ENCODE measurements at places on chromosomes 3 and 15. TPM values are rescaled to one million over a fixed set of nuclear protein-coding genes. Genes with fewer than 3 reads are reported as not detected.
A peak's percentile ranks its signal among the peaks of the same experiment; 100 is the strongest.

Gene FGF7
- 0.25 TPM for polyA plus RNA-seq

Gene GPR87
- polyA plus RNA-seq = 2.3 TPM

Gene PATL2
- 0.13 TPM for polyA plus RNA-seq

Gene CEP19
- 3.0 TPM for polyA plus RNA-seq

Gene CASR
- polyA plus RNA-seq = not detected

Gene CPNE9
- polyA plus RNA-seq = 0.03 TPM

Gene HCLS1
- polyA plus RNA-seq = 0.29 TPM

Gene IL20RB
- 0.58 TPM for polyA plus RNA-seq

Gene CHST13
- polyA plus RNA-seq = 0.41 TPM

Gene IGSF10
- polyA plus RNA-seq = 15.3 TPM

DNA sequence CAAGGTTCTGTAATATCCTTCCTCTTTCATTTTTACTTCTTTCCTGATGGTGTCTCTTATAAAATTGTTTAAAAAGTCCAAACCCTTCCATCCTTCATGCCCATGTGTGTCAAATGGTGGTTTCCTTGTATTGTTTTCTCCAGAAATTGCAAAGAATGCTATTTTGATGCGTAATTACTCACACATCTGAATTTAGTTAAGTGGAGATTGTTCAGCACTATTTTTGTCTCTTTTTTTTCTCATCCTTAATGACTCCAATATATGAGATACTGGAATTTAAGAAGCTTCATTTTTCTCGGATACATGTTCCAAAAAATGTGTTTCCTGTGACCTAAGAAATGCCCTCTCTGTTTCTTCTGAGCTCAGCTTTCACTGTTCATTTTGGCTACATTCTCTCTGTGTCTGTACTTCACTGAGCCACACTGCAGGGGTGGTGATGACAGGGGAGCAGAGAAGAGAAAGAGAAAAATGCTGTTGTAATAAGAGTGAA lies 799.8 kb downstream of the DIPK2A start:
- DNase-seq = no peak

GRCh38 chr3:156919818-156920217 lies 93.7 kb downstream of the LEKR1 start:
- no peak for DNase-seq

- peak; percentile 68 for DNase-seq
These were observed 224.1 kb upstream of the IL12A start for GRCh38 chr3:159764490-159765029.

DNA sequence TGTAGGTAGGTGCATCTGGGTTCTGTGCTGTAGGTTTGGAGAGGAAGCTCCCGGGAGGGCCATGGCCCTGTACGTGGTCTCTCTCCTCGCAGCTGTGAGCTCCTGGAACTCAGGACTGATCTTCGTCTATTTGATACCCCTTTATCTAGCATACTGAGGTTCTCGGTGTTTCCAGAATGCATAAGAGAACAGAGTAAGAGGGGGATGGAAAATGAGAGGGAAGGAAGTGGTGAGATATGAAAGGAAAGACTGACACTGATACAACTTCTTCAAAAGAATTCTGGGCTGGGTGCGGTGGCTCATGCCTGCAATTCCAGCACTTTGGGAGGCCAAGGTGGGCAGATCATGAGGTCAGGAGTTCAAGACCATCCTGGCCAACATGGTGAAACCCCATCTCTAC lies 90.7 kb downstream of the CHRD start:
- DNase-seq = no peak

DNA sequence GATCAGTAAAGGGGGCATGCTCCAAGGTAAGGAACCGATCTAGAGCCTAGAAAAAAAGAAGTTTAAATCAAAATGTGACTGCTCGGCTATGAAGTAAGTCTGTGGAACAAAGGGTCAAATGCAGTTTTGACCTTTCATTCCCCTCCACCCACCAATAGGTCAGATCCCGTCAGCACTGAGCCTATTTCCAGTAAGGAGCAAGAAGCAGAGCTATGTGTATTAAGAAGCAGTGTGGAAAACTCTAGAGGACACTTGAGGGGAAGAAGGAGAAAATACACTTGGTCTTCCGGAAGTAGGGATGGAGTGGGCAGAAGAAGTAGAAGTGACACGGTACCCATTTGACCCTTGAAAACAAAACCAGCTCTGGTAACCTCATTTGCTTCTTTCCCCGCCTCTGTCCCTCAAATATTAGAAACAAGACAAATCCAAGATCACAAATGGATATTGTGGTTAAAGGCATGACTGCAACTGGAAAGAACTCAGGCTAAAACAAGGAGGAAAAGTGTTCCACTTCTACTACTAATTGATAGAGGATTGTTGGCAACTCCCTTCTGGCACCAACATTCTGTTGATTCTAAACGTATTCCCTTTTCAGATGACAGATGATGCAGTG lies 888.3 kb upstream of the NR2F2 start:
- DNase-seq = no peak

DNA sequence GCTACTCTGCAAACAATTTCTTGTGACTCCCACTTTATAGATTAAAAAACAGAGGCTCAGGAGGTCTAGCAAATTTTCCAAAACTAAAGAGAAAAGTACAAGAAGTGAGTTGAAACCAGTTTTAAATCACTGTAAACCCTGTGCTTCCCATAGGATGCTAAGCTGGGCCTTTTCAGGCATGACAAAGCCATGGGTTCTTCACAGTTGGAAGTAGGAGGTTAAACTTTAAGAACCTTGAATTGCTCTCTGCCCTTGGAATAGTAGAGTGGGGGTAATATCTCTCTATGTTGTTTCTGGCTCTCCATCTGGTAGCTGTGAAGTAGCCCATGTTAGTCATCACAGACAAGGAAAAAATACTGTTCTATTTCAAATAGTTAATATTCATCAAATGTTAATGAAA lies 193.6 kb upstream of the SATB1 start:
- DNase-seq = no peak

DNA sequence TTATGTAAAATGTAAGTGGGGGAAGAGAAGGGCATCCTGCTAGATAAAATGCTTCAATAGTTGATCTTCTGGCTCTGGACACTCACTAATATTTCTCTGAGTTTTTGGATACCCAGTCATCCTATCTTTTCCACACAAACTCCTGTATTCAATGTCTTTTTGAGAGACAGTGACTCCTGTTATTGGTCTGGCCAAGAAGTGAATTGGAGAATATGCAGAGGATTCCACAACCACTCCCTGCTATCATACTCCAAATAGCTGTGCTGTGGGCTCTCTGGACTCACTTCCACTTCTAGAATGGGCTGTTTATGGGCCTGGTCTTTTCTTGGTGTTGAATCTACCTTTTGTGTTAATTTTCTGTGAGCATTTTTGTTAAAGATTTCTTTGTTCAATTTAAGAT lies 376.8 kb downstream of the NLGN1 start:
- no peak for DNase-seq

DNA sequence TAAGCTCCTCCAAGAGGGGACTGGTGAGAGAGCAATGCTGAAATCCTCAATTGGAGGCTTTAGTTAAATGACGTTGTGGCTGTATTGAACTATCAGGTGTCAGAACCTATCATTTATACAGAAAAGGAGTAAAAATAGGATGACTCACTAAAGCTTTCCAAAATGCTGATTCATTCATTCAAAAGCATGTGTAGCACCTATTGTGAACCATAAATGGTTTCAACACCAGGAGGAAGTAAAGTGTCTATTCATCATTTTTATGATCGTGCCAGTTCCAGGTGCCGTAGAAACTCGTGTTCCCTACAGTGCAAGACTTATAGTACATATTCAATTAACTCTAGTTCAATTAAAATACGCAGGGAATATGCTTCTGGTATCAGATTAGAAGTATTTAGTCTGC lies 66.5 kb upstream of the ARRDC4 start:
- no peak for DNase-seq

- no peak for DNase-seq
These were observed 88.9 kb downstream of the ADAMTS17 start for GRCh38 chr15:100252779-100253417.

DNA sequence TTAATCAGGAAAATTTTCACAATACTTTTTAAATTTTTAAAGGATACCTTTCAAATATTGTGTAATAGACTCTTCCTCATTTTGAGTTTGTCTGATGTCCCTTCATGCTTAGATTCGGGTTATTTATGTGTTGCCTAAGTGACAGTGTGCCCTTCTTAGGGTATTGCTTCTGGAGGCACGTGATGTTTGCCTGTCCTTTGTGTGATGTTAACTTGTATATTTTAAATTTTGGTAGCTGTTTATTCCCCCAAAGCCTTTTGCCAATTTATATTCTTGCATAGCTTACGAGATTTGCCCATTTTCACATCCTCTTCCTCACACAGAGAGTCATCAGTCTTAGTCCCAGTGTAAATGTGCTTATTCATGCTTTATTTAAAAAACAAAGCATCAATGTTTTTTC lies 433.1 kb downstream of the EPHB1 start:
- no peak for DNase-seq

Data from SK-N-SH (cell line).